ENCODE measurements at places on chromosomes 1 and 21.

DNA sequence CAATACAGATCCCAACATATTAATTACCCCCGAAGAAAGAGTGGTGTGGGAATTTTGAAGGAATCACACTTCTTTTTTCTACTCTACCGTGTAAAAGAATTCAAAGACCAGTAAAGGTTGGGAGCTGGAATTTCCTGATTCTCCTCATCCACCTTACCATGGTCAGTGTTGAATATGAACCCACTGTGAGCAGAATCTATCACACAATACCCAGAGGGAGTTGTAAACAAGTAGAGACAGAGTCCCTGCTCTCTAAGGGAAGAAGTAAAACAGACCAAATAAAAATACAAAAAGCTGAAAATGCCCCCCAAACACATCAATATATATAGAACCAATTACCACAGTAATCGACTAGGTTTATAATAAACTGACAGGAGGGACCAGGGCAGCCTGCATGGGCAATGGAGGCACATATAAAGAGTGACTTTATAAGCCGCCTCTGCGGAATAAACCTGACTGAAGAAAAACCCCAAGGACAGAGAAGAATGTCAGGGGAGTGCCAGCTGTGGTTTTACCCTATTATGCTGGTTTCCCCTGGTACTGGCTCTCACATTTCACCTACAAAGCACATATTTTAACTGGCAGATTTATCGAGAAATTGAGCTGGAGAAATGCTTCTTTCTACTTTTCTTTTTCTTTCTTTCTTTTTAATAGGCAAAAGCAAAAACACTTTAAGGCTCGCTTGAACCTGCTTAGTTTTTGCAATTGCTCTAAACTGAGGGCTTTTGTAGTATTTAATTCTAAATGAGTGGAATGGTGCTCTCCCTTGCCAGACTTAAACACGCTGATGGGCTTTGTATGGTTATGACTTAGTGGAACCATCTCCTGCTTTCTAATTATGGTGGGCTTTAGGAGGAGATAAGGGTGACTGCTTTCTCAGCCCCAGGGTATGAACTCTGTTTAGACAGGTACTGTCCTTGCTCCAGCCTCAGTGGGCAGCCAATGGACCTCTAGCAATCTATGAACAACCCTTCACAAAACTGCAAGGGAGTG, 244.8 kb downstream of the ASTN1 start:
- no peak for DNase-seq

DNA sequence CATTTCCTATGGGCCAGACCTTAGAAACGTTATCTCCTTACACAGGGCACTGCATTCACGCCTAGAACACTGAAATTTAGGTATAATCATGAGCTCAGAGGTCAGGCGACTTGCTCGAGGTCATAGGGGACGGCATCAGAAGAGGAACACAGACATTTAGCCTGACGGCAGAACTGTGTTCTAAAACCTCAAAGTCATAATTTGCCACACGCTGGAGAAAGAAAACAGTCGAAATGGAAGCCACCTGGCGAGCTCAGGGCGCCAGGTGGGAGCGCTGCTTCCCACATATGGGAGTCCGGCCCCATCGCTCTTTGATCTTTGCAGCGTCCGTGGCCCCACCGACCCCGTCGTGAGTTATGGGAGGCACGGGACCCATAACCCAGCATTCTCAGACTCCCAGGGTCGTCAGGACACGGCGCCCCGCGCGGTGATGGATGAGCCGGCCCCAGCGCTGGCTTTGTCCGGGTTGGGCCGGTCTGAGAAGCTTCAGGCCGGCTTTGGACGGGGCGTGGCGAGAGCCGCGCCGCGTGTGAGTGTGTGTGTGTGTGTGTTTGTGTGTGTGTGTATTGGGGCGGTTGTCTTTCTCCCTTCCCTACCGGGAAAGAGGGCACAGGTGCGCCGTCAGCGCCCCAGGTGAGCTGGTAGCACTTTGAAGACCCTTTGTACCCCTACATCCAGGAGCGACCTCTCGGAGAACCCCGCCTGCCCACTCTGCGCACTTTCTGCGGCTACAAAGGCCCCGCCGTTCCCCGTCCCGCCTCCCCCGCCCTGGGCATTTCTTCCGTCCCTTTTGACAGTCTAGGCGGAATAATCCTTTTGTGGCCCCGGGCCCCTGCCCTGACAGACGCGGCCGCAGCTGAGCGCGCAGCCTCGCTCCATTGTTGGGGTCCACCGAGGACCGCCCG, 861 bp upstream of the DRAXIN start:
- DNase-seq: no peak

- DNase-seq: no peak
These were observed 79.0 kb downstream of the PTPN14 start for GRCh38 chr1:214472364-214472763.

GRCh38 chr1:216812966-216813365, 89.7 kb upstream of the ESRRG start:
- no peak for DNase-seq

DNA sequence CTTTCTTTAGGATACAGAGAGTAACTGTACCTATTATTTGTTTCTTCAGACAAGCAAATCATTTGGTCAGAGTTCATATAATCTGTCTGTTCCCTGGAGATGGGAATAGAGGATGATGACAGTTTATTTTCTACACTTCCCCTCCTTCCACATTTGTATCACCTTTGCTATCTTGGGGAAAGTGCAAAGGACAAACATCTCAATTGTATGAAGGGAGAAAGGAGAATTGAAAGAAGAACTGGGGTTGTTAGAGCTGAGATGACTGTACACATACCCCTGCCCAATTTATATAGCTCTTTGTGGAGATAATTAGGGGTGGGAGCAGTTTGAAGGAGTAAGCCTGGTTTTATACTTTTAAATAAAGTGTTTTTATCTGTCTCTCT, 14.0 kb downstream of the POLR3GL start:
- no peak for DNase-seq

DNA sequence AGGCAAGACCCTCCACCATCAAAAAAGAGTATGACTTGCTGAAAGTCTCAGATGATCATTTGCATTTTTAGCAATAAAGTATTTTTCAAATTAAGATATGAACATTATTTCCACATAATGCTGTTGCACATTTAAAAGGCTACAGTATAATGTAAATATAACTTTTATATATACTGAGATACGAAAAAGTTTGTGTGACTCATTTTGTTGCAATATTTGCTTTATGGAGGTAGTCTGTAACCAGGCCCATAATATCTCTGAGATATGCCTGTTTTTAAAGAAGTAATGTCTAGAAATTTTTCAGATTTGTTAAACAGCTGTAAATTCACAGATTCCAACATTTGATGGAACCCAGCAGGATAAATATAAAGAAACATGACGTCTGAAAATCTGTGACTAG, 86.7 kb downstream of the MAN1A2 start:
- DNase-seq: no peak

GRCh38 chr1:156090138-156090839, 8.0 kb upstream of the MEX3A start:
- no peak for DNase-seq

- DNase-seq: peak; percentile 71
These were observed 75.6 kb upstream of the KAZN start for GRCh38 chr1:14522926-14523241.

- no peak for DNase-seq
These were observed 72.7 kb upstream of the KIRREL1 start for GRCh38 chr1:157920748-157921147.

- DNase-seq: no peak
These were observed 63.2 kb downstream of the SYDE2 start for GRCh38 chr1:85137660-85138059.

GRCh38 chr1:158951956-158952355, 20.6 kb downstream of the PYHIN1 start:
- DNase-seq: no peak

DNA sequence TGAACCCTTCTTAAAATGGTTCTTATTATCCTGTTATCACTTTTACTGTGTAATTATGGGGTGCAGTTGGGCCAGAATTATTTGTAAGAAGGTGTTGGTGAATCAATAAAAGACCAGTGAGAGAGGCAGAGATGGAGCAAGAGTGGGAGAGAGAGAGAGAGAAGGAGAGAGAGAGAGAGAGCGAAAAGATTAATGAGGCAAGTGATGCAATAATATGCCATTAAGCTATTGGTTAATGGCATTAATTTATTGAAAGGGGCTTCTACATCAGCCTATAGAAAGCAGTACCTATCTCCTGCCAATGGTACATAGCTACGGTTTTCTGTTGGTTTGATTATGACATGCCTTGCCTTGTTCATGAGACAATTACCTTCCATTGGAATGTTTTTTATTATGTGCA, 388.7 kb downstream of the RPS6KC1 start:
- no peak for DNase-seq

- no peak for DNase-seq
These were observed 6.0 kb downstream of the TFF1 start for GRCh38 chr21:42360317-42360716.

DNA sequence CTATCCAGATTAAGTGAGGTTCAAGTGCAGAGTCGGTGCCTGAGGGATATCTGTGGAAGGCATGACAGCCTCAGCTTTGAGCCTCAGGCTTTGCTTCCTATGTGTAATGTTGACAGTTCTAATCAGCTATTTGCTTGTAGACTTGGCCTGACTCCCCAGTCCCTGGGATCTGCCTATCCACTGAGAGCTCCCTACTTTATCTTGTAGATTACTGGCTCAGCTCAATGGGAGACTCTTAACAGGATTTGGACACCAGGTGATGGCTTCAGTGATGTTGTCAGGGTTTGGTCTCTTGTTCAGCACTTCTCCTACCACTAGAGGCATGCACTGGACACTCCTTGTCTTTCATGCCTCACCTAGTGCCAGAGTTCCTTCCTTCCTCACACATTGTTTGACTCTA, 126.6 kb upstream of the BEND5 start:
- DNase-seq: no peak

- peak; percentile 34 for DNase-seq
These were observed 14.0 kb downstream of the JUN start for GRCh38 chr1:58769809-58770320.

DNA sequence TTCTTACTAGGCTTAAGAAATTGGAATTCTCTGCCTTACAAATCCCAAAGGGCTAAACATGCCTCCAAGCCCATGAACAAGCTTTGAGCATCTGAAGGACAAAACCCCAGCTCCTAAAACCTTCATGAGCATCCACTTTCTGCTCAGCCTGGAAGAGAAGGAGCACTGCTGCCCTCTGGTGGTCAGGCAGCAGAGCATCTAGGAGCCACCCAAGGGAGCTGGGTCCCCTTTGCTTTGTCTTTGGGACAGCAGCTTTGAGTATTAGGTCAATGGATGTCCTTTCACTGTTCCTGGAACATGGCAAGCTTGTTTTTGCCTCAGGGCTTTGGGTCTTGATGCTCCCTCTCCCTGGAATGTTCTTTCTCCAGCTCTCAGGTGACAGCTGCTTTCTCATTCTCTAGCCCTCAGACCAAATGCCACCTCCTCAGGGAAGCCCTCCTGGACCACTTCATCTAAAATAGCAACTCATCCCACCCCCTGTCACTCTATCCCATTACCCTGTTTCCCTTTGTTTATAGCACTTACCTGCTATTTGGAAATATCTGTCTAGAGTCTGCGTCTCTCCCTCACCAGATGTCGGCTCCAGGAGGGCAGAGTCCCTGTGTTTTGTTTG, 25.7 kb downstream of the RAB7B start:
- peak; percentile 82 for DNase-seq

DNA sequence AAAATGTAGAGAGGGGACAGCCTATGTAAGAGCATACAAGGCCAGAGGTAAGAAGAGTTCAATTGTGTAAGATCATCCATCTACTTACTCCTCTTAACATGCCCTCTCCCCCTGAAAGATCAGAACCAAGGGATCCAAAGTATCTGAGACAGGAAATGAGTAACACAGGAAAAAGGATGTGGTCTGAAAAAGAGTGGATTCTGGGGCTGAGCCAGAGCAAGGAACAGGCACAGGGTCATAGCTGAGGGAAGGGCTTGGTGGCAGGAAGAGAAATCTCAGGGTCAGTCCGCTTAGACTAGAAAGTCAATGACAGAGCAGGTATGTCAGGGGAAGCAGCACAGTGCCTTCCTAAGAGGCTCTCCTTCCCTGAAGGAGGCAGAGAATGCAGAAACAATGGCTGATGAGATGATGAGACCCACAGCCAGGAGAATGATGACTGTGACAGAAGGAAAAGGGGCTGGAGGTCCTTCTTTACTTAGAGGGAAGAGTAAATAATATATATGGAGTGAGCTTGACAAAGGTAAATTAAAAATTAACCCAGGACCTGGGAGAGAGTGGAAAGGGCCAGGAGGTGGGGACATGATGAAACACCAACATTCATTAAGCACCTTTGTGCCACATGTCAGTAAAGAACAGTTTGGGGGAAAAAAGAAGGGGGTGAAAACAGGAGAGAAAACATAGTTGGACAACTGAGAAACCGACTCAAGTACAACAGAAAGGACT, 26.2 kb upstream of the A3GALT2 start:
- no peak for DNase-seq

- DNase-seq: no peak
These were observed 42.8 kb downstream of the SMG7 start for GRCh38 chr1:183515002-183515689.

DNA sequence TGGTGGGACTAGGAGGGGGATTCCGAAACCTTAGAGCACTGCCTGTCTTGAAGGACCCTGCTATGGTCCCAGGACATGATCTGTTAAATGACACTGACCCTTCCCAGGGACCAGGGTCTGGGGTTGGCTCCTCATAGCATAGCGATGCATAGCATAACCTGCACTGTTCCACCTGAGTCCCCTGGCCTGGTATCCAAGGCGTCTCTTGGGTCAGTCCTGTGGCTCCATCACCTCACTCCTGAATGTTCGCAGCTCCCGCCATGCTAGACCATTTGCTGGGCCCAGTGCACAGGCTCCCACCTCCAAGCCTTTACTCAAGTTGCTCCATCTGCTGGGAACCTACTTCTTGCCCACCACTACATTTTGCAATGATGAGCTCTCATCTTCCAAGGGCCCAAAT, 39.0 kb upstream of the MAGOH start:
- no peak for DNase-seq

DNA sequence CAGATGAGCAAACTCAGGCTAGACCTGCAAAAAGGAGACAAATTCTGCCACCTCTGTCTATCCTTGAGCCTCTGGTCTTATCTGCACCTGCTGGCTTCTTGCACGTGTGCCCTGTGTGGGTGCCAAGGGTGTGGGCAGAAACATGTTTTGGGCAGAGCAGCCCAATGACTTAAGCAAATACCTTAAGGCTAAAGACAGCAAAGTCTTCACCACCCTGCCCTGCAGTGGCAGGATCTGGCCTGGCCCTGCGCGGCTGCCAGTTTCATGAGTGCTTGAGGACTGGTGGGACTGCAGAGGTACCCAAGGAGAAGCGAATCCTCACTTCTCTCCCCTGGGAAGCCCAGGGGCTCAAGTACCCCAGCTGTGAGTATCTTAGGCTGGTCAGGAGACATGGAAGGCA, 3.8 kb upstream of the SLC26A9 start:
- DNase-seq: no peak

DNA sequence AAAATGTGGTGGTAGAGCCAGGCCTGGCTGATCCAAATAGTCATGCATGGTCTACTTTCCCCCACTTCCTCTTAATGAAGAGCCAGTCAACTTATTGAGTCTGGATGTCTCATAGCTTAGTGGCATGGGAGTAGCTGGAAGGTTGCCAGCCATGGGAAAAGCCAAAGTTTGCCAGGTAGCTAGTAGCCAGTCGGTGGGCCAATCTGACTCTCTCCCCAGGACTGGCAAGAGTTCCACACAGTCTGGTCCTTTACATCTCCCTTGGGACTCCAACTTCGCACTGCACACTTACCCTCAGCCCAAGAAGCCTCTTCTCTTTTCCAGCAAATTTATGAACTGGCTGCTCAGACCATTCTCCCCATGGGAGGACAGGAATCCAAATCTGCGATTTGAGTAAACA, 8.3 kb downstream of the WARS2 start:
- DNase-seq: no peak

GRCh38 chr1:87707411-87707810, 378.7 kb downstream of the LMO4 start:
- no peak for DNase-seq

Data from GM13977 (cell line).